HEK293T (cell line): ENCODE measurements at places on chromosomes 13 and 19.

DNA sequence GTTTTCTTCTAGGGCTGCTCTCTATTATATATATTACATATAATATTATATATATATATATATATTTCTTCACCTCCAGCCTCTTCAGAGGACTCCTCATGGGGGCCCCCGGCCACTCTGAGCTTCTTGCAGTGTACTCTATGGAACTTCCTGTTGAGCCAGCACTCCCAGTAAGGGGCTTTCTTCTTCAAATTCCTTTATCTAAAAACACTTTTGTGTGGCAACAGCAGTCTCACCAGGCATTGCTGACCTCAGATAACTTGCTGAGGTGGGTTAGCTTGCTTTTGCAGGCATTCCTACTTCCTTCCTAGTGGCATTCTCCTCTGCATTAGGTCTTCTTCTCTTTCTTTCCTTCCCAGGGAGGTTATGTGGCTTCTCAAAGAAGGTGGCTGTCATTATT, 381.5 kb downstream of the MYO16 start:
- DNase-seq = no peak

DNA sequence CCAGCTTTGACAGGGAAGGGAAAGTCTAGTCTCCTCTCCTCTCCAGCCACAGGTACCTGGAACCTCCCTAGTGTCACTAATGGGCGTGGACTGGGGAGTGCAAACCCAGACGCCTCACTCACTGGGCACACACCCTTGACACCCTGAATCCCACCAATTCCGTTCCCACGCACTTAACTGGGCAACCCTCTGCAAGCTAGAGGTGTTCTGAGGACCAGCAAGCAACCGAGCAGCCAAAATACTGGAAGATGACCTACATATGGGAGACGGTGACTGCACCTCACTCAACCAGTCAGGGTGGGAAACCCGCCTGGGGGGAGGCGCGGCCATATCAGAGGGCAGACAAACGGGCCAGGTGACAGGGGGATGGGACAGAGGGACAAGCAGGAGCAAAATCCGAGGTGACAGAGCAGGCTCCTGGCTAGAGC, 991 bp downstream of the ABHD17A start:
- no peak for DNase-seq

- no peak for DNase-seq
Observed at GRCh38 chr19:9909251-9909650, 27.1 kb downstream of the OLFM2 start.

- no peak for DNase-seq
Observed at GRCh38 chr13:59790626-59791025, 373.1 kb downstream of the DIAPH3 start.

- DNase-seq = peak; percentile 82
Observed at GRCh38 chr19:14432791-14433553, at the start of gene PKN1. Gene PKN1, plus strand, starts transcription at chr19:14433306. Its CDS starts 216 bp downstream, at chr19:14433522.

DNA sequence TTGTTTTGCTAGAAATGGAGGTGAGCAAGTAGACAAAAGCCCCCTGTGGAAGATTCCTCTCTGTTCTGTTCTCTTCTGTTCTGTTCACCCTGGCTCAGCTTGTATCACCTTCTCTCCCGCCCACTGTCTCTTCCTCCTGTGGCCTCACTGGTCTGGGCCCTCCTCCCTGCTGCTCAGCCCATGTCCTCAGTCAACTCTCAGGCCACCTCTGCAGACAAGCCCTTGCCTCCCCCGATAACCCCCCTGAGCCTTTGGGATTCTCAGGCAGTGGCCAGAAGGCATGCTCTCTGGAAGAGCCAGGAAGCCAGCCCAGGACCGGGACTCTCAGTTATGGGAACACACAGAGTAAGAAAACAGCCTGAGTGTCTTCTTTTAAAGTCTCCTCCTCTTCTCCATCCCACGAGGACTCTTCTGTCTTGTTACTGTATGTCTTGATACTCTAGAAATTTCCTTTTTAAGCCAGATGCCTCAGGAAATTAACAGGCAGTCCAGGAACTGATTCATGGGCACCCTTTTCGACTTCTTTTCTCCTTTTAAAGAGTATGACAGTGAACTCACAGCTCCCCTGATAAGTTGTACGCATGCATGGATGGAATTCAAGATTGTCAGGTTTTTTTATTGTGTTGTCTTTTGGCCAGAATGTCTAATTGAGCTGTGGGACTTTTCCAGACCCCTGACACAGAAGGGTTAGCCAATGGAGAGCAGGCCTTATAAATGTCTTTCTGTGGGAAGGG, 33.7 kb downstream of the SHISA2 start:
- no peak for DNase-seq

GRCh38 chr13:79212064-79212619, 193.9 kb downstream of the RBM26 start:
- no peak for DNase-seq

DNA sequence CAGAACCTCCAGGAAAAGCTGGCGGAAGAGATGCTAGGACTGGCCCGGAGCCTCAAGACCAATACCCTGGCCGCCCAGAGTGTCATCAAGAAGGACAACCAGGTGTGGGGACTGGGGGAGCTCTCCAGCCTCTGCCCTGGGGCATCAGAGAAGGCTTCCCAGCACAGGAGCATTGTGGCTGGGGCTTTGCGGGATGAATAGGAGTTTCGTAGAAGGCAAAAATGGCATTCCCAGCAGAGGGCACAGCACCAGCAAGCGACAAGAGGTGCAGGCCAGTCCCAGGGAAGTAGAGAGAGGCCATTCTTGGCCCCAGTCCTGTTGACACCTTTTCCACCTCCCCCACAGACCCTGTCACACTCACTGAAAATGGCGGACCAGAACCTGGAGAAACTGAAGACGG, 4.1 kb downstream of the USE1 start:
- DNase-seq = no peak

DNA sequence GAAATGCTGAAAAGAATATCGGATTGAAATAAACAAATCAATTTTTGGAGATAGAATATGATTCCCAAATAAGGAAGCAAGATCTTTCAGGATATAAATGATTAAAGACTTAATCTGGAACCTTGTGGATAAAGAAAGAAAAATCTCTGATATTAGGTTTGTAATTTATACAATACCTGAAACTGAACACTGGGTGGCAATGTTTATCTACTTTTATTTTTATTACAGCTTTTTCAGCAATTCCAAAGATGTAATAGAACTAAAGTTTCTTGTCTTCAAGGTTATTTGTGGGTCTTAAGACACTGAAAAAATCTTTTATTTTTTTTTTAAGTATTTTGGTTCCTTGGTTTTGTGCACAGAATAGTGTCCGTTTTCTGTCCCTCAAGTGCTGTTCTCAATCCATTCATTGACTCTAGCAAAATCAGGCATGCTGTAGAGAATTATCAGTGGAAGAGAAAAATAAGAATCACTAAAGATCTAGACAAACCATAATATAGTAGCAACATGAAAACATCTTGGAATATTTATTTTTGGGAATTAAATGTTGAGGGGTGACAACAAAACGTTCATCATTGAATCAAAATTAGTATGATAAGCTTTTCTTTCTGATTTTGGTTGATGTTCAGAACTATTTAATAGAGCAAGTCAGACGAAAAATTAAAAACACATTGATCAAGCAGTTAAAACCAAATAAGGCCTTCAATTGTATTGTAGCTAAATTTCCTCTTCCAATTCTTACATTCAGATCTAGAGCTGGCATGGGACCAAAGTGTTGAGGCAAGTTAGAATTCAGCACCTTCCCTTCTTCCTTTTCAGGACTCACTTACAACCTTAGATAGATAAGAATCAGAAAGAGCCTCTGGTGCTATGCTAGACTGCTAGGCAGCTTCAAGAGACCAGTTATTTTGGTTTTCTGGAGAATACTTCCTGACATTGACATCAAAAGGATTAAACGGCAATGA, 704.4 kb upstream of the PCDH20 start:
- DNase-seq = peak; percentile 78

GRCh38 chr13:37598597-37598996, at the start of gene POSTN:
Gene POSTN, minus strand, starts transcription at chr13:37598768. Its CDS starts 42 bp downstream, at chr13:37598726.
- no peak for DNase-seq
